CD4-positive, alpha-beta T cell treated with Interleukin-1 beta for 1 hour (primary cell): ENCODE measurements at places on chromosomes 1 and 21.
A peak's percentile ranks its signal among the peaks of the same experiment; 100 is the strongest.

GRCh38 chr1:47664356-47664755 is 226.5 kb downstream of the FOXD2 start:
- DNase-seq, result no peak

DNA sequence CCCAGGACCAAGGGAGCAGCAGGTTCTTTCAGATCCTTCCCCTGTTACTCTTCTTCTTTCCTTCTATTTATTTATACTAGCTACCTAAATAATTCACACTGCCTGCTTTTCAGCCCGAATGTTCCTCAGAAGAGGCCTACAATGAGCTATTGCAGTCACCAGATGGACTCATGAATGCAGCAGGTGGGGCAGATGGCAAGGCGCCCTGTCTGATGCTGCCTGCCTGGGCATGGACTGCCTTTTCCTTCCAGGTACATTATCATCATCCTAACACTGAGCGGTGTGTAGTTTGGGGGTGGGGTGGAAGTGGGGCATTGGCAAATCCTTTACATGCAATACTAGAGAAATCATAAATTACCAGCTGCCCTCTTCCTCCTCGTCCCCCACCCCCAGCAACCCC is 17.6 kb downstream of the ESRRG start:
- no peak for DNase-seq

DNA sequence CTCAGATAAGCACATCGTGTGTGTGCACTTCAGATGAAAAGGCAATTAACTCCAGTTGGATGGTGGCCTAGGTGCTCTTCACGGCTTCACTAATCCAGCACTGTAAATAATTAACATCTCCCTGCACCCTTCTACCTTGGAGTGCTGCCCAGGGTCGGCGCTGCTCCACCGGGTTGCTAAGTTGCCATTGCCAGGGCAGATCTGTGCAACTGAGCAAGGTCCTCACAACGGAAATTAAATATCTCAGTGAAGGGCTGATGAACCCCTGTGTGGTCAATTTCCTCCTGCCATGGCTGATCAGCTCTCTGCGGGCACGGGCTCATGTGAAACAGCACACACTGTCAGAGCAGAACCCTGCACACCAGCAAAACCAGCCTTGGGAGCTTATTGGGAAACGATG is 63.2 kb downstream of the SYDE2 start:
- DNase-seq, result no peak

- no peak for DNase-seq
These were observed 7.0 kb downstream of the TMPRSS3 start for GRCh38 chr21:42388740-42389448.

DNA sequence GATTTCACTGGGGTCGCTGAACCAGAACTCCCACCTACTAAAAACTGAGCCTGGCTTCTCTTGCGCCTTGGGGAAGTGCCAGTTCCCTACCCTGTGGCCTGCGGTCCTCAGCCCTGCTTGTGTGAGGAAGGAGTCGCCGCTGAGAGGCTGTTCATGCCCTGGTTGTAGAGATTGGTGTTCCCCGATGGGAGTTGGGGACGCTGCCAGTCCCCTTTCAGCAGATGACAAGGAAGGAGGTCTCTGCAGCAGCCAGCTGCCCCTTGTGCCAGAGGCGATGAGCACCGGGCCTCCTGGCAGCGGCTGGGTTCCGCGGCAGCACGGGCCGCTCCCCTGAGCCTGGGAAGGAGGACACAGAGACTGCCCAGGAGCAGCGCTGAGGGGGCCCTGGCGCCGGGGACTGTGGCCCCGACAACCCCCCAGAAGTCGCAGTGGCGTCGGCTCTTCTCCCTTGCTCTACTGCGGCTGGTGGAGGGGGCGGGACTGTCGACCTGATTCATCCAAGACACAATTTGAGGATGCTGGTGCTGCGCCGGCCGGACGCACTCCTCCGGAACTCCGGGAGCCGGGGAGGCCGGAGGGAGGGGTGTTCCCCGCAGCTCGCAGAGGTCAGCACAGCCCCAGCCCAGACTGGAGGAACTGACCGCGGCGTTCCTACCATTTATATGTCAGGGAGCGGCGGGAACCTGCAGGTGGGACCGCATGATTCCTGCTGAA is 12.0 kb upstream of the ADORA3 start:
- no peak for DNase-seq

- DNase-seq, result peak; percentile 85
These were observed 8.4 kb downstream of the CFAP45 start for GRCh38 chr1:159891275-159892157.

DNA sequence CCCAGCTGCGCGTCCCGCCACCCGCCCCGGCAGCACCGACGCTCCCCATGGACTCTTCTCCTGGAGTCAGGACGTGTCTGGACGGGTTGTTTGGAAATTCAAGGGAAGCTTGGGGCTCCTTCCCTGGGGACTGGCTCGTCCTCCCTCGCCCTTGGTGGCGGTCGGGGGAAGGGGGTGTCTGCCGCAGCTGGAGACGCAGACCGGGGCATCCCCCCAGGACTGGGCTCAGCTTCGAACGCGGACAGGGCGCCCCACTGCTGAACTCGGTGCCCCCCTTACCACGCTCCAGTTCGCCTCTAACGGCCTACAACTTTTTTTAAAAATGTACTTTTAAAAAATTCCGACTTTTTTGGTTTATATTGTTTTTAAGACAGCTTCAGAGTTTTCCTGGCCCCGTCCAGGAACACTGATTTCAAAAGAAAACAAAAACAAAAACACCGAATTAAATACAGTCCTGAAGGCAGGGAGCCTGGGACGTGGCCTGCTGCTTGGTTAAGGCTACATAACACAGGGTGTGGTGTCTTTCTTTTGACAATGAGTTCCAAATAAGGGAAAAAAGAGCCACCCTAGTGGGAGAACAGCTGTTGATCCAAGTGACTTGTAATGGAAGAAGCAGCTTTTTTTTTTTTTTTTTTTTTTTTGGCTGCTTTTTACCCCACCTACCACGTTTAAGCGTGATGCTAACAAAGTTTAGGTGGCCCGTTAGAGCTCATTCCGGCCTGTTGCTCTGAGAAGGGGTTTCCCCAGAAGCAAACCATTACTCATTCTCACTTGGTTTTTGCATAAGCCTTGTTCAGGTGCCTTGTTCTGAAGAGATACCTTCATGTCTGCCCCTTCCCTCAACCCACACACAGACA is 862 bp upstream of the DIPK1A start:
- peak; percentile 89 for DNase-seq

DNA sequence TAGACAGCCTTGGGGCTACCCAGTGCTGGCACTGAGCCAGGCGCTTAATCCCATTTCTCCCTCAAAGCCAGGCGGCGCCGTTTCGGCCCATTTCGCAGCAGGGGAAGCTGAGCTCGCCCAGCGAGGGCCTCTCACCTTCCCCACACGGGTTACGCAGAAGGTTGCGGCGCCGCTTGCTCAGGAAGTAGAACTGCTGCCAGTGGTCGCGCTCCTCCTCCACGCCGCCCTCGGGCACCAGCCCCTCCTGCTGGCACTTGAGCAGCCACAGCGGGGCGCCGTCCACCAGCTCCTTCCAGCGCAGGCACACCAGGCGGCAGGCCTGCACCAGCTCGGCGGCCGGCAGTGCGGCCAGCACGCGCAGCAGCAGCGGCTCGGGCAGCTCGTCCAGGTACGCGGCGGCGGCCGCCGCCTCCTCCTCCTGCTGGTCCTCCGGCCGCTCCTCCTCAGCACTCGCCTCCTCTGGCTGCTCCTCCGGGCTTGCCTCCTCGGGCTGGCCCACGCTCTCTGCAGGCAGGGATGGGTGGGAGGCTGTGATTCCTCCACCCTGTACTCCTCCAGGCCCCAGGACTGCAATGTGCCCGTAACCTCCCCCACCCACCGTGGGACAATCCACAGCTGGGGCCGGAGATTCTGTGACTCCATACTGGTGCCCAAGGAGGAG is 3.8 kb downstream of the FBXO2 start:
- peak; percentile 86 for DNase-seq

GRCh38 chr1:8193840-8194406 is 124.0 kb upstream of the SLC45A1 start:
- DNase-seq, result no peak

- DNase-seq, result no peak
These were observed 7.1 kb upstream of the TMEM61 start for GRCh38 chr1:54973205-54973921.

GRCh38 chr1:50605186-50605875 is 182.1 kb upstream of the DMRTA2 start:
- no peak for DNase-seq

- no peak for DNase-seq
These were observed 334.3 kb upstream of the ADAMTS5 start for GRCh38 chr21:27301220-27301619.

GRCh38 chr1:243343970-243344937 is 88.4 kb downstream of the SDCCAG8 start:
- no peak for DNase-seq

- DNase-seq, result peak; percentile 30
These were observed at the start of gene GRHL3 for GRCh38 chr1:24319312-24319863. Gene GRHL3 (plus strand): TSS chr1:24319357. CDS start chr1:24319552, 195 bp downstream.

DNA sequence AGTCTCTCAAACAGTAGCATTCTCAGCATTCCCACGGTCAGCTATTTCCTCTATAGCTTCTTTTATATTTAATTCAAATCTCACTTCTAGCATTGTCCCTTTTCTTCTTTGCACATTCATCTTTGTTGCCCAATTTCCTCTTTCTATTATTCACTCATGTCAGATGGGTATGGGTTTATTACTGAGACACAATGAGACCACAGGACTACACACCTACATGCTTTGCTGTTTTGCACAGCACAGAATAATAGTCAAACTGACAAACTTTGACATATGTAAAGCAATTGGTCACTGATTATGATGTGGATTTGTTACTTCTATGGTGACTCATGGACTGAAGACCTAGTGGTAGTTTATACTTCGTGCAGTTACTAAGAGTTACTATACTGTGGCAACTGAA is 5.8 kb upstream of the CD1C start:
- no peak for DNase-seq

- DNase-seq, result no peak
These were observed 21.0 kb downstream of the B3GALT5 start for GRCh38 chr21:39633770-39634181.

DNA sequence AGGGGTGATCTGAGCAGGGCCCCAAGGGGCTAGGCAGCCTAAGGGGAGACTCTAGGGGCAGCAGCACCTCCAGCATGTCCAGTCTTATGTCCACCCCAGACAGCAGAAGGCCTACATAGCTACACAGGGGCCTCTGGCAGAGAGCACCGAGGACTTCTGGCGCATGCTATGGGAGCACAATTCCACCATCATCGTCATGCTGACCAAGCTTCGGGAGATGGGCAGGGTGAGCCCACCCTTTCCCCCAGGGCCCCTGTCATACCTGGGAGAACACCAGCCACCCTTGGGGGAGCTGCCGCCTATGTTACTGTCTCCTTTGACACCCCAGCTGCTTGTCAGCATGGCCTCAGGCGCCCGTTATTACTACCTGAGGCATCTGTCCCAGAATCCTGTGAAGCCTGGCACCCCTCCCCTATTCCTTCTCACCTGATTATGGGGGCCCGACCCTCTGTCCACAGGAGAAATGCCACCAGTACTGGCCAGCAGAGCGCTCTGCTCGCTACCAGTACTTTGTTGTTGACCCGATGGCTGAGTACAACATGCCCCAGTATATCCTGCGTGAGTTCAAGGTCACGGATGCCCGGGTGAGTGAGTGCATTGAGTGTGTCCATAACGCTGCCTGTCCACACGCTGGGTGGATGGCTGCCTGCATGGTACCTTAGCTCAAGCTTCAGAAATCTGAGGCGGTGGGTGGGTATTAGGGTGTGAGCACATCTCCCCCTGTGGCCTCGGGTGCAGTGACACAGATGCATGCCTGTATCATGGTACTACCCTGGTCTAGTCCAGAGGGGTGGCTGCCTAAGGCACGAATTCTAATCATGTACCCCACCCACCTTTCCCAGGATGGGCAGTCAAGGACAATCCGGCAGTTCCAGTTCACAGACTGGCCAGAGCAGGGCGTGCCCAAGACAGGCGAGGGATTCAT is 29.7 kb upstream of the KDM4A start:
- DNase-seq, result no peak

DNA sequence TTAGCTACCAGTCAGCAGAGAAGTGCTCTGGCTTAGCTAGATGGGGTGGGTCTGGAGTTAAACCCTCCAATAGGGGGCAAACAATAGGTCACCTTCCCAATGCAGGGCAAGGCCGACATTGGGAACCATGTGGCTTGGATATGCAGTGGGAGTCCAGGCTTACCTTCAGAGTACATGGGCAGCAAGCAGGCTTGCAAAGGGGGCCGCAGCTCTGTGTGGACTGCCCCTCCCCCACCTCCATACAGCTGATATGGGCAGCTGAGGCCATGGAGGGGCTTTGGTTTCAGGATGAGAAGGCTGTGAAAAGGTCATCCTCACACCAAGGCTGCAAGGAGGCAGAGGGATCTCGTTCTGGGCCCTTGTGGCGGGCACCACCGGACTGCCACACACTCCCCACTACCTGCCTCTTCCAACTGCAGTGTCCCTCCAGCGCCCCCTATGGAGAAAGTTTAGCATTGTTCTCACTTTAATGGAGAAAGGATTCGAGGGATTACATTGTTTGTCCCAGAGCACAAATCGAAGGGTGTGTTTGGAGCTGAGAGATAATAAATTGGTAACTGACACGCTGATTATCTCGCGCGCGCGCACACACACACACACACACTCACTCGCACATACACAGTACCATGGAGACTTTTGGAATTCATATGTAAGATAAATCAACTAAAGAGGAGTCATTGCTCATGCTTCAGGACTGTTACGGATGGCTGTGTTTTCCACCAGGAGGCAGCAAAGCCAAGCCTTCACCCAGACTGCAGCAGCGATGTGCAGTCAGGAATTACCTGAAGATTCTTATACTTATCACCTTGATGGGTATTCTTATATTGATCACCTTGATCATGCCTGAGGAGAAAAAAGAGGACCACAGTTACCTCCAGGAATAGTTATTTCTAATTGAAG is 7.0 kb upstream of the SMCP start:
- DNase-seq, result no peak

DNA sequence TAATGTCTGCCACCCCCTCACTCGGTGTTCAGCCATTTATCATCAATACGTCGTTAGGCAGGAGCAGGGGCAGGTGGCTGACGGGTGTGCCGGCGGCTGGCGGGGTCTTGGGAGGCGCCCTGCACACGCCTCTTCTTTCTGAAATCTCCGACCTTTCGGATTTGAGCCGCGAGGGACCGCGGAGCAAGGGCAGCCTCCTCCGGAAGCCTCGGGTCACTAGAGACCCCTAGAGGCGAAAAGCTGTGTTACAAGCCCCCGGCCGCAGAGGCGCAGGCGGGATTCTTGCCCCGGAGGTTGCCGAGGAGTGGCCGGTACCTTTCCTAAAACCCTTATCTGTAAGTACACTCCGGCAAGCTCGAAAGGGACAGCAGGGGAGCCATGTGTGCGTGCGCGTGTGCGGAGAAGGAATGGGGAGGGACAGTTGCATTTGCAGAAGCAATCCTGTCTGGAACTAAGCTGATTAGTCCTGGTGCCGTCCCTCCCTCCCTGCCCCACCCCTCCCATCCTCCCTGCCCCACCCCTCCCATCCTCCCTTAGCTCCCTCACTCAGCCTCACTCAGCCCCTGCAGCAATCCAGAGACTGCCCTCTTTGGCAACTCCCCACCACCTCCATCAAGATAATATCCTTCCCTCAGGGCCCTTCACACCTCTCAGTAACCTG is 11.0 kb downstream of the BRINP2 start:
- DNase-seq, result peak; percentile 3

DNA sequence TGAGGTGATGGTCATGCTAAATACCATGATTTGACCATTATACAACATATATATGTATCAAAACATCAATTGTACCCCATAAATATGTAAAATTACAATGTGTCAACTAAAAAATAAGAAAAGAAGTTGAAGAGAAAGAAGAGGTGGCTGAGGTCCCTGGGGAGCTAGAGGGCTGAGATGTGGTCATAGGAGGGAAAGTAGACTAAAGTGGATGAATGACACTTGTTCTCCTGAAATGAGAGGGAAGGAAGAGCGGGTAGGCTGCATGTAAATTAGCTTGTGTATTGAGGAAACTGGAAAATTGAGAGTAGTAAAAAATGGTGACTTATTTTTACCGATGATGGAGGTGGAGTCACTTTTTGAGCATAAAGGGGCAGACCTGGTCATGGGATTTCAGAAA is 117.0 kb downstream of the ST6GALNAC3 start:
- no peak for DNase-seq
